NCI-H1417 (cell line): ENCODE measurements at places on chromosomes 2 and 18.

GRCh38 chr18:3304832-3305231 lies 42.9 kb downstream of the MYL12B start:
- no peak for DNase-seq

- DNase-seq, result no peak
These were observed 3.5 kb downstream of the CDH20 start for GRCh38 chr18:61336766-61337165.

- no peak for DNase-seq
These were observed 130.8 kb upstream of the TWIST2 start for GRCh38 chr2:238717084-238717483.

GRCh38 chr2:201933792-201934237 lies 99.8 kb upstream of the FZD7 start:
- DNase-seq, result no peak

- no peak for DNase-seq
These were observed 51.9 kb downstream of the GRB14 start for GRCh38 chr2:164569378-164569777.
